ENCODE measurements at places on chromosomes 7 and 10. TPM values are rescaled to one million over a fixed set of nuclear protein-coding genes. Genes with fewer than 3 reads are reported as not detected.

The LRRC72 gene
- total RNA-seq = not detected

The CYP2C18 gene
- 1.9 TPM for total RNA-seq

The CALHM1 gene
- 0.48 TPM for total RNA-seq

The ZNF488 gene
- 0.96 TPM for total RNA-seq

The FUOM gene
- 3.4 TPM for total RNA-seq

The PRKRIP1 gene
- total RNA-seq = 21.2 TPM

The GIMAP4 gene
- total RNA-seq = 9.6 TPM

The TMEM196 gene
- total RNA-seq = 14.9 TPM

The TMEM236 gene
- total RNA-seq = 1.2 TPM

The CACNB2 gene
- 16.1 TPM for total RNA-seq

The NRCAM gene
- total RNA-seq = 8.9 TPM

The ERVW-1 gene
- 5.5 TPM for total RNA-seq

The GRID1 gene
- total RNA-seq = 7.2 TPM

The PNLIPRP3 gene
- 0.96 TPM for total RNA-seq

The SPDYE11 gene
- total RNA-seq = 1.7 TPM

The CPA5 gene
- 0.72 TPM for total RNA-seq

All from umbilical cord (tissue), 2 donors.